Activated T-helper 1 cell treated with anti-CD3 and anti-CD28 coated beads, Interleukin-12 subunit alpha, Interleukin-12 subunit beta, Interleukin-2, Interleukin-4 antibody, amounts not matched to agents 30 ng/mL and 10 ng/mL and 1 ng/mL, durations not matched to agents 14 hours and 24 hours and 36 hours (primary cell): ENCODE measurements at places on chromosomes 13 and 19. TPM values are rescaled to one million over a fixed set of nuclear protein-coding genes. Genes with fewer than 3 reads are reported as not detected.

The ZNF433 gene
- 0.39 TPM in 1 of 2 replicates, not detected in the other for total RNA-seq

The CASP14 gene
- total RNA-seq = not detected in 2 replicates

The PRTN3 gene
- total RNA-seq = not detected in 2 replicates

The ZNF121 gene
- 63.4 and 64.8 TPM in 2 replicates for total RNA-seq

The SLC5A5 gene
- 1.1 TPM in 2 replicates for total RNA-seq

The ETV2 gene
- total RNA-seq = 0.98 and 1.0 TPM in 2 replicates

The WTIP gene
- 0.39 and 0.86 TPM in 2 replicates for total RNA-seq

The TTC9B gene
- total RNA-seq = not detected in 2 replicates

The SEMA6B gene
- not detected in 2 replicates for total RNA-seq

The PLK5 gene
- not detected in 2 replicates for total RNA-seq
